ENCODE measurements at places on chromosomes 7 and 10.

GRCh38 chr7:159061674-159062212, 82.9 kb downstream of the VIPR2 start:
- no peak for DNase-seq

- no peak for DNase-seq
Observed at GRCh38 chr7:298375-298702, 8.4 kb downstream of the FOXL3 start.

- DNase-seq, result no peak
Observed at GRCh38 chr7:98125759-98126158, 19.1 kb downstream of the LMTK2 start.

- no peak for DNase-seq
Observed at GRCh38 chr10:121736315-121737130, 138.3 kb upstream of the FGFR2 start.

DNA sequence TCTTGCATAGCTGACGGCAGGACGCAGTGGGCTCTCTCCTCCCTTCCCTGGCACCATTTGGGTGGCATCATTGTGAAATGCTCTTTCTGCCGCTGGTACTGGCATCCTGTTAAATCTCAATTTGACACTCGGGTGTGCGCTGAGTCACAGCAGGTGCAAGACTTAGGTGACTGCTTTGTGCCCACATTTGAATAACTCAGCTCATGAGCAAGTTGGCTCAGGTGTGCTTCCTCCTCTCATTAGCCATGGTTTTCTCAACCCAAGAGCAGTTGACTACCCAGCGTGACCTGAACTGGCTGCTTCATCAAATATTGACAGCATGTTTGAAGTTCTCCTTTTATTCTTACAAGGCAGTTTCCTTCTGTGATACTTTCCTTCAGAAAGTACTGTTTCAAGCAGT, 24.6 kb upstream of the NFE2L3 start:
- DNase-seq, result no peak

DNA sequence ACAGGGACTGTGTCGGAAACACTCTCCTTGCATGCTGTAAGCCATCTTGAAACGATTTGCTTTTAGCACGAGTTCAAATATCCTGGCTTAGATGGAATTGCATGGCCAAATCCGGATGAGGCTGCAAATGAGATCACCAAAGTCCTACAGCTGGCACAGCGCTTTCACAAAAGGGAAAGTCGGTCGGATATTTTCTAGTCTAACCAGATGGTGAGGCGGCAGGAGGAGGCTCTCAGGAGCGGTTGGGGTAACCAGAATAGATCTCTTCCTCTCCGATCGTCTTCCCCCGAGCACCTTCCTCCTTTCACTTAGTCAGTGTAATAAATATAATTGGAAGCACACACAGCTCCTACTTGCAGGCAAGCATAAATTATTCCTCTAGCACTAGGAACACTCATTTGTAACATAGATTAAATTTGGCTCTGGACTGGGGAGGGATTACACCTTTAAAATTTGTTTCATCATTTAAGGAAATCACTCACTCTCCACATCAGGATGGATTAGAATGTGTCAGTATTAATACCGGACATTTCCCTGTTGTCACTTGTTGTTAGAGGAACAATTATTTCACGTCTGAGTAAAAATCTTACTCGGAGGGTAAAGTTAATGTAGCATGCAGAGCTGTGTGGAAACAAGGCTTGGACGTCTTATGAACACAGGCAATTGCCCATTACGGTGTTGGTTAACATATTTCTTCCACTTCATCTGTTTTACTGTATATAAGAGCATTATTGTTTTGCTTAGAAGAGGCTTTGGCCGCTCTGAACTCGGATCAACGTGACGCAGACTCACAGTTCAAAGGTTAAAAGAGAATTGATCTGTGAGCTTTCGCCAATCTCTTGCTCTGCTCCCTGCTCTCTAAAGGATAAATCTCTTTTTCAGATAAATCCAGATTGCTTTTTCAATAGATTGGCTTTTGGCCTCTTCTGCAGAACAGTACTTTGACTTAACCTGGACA, 857.9 kb downstream of the TYW1 start:
- no peak for DNase-seq

DNA sequence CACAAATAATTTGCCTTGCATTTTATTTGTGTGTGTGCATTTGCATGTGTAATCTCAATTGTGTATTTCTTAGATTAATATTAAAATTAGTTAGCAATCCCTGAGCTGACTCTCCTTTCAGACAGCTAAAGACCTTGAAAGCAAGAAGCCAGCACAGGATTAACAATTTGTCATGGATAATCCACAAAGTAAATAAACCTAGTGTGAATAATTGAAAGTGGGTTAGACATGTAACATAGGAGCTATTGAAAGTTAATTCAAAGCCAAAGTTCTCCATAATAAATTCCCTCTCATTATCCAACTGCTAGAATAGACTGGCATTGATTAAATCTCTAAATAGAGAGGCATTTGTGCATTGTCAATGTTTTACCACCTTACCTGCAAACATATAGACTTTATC, 326.1 kb downstream of the PLXDC2 start:
- no peak for DNase-seq

GRCh38 chr10:124341768-124342135, 77.0 kb downstream of the OAT start:
- no peak for DNase-seq

- DNase-seq, result no peak
Observed at GRCh38 chr10:43861966-43862751, 213.5 kb upstream of the ZNF32 start.

DNA sequence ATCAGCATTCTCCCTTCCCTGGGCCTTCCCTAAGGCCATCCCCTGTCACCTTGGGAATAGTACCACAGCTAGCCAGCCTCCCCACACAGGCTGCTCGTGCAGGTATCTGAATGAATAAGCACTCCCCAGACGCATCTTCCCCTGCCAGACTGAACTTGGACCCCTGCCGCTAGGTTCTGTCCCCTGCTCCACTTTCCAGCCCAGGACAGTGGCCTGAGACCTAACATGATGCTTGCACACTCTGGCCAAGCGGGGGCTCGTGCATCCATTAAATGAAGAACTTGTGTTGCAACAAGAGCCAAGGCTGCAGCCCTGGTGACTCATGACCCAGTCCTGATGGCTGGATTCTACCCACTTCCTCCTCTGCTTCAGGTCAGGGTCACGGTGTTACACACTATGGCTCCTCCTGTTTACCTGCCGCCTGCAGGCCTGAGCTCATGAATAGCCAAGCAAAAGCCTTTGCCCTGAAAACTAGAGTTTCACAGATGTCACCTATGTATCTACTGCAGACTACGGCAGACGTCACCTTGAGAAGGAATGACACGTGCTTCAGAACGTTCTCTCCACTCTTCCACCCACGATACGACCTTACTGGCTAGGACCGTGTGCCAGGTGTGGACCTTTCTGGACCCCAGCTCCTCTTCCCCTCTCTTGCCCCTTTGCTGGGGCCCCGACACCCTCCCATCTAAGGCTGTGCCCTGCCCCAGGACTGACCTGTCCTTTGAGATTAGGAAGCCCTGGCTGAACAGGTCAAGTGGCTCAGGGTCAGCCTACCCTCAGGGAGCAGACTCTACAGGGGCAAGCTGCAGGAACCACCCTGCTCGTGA, 6.5 kb downstream of the ASB13 start:
- no peak for DNase-seq

GRCh38 chr10:71939304-71939703, 24.9 kb upstream of the CHST3 start:
- no peak for DNase-seq

GRCh38 chr10:14691359-14691758, 83.3 kb downstream of the FAM107B start:
- DNase-seq, result no peak

DNA sequence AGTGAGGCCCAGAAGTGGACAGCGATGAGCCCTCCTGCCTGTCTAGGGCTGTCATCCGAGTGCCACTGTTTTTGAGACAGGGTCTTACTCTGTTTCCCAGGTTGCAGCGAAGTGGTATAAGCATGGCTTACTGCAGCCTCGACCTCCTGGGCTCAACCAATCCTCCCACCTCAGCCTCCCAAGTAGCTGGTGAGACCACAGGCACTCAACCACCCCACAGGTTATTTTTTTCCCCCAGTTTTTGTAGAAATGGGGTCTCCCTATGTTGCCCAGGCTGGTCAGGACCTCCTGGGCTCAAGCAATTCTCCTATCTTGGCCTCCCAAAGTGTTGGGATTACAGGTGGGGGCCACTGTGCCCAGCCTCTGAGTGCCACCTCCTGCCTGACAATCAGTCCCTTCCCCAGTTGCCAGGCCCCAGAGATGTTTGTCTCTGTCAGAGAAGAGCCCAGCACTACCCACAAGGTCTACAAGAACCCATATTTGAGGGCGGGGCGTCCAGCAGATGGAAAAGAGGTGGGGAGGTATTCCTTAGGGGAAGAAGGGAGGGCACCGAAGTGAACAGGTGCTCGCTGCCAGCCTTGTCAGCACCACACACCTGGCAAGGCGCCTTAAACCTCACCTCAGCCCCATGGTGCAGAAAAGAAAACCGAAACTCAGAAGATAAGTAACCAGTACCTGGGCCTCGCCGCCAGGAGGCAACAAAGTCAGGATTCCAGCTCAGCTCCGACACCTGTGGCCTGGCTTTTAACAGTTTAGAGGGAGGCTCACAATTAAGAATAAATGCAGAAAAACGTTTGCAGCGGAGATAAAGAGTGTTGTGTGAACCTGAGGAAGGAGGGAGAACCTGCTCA, 77.4 kb upstream of the ANLN start:
- no peak for DNase-seq

- DNase-seq, result no peak
Observed at GRCh38 chr7:4437916-4438315, 244.2 kb upstream of the FOXK1 start.

DNA sequence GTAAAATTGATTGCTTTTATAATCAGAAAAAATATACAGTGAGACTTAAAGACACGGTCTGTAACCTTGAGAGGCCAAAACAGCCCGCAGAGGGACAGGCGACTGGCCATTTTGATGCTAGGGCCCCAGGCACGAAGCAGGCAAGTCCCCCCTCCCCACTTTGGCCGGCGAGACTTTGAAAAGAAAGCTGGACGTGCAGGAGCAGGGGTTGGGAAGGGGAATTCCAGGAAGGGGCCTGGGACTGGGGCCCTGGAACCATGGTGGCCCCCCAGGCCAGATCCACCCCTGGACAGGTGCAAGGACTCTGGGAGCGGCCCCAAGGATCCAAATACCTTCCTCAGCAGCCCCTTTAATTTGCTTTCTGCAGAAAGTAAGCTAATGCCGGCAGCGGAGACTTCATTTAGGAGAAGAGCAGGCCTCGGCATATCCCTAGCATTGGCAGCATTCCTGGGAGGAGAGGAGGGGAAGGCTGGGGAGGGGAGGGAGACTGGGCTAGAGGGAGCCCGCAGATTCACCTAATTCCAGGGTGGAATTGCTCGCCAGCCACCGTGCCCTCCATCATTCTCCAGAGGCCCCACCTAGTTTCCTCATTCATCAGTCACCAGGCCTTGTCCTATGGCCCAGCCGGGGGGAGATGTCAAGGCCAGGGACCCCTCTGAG, 24.9 kb upstream of the TNRC18 start:
- no peak for DNase-seq

DNA sequence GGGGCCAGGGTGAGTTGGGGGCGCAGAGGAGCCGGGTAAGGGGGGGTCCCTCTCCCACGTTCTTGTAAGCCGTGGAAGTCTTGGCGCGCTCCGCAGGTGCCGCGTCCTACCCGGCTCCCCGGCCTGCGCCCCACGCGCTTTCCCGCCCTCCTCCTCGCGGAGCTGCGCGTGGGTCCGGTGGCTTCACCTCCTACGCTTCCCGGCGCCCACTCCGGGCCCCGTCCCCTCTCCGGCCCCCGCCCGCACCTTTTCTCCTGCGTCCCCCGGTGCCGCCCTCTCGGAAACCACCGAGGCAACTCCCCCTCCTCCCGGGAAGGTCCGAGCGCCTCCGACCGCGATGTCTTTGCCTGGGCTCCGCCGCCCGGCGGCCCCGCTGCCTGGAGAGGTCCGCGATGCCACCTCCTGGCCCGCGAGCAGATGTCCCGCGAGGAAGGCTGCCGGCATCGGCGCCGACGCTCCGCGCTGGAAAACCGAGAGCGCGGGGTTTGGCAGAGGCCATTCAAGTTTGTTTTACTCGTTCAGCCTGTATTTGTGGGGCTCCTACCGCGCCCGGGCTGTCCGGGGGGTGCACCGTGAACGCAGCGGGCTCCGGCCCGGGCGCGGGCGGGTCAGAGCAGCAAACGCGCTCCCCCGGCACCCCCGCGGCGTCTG, 2.4 kb upstream of the NKX6-2 start:
- DNase-seq, result no peak

DNA sequence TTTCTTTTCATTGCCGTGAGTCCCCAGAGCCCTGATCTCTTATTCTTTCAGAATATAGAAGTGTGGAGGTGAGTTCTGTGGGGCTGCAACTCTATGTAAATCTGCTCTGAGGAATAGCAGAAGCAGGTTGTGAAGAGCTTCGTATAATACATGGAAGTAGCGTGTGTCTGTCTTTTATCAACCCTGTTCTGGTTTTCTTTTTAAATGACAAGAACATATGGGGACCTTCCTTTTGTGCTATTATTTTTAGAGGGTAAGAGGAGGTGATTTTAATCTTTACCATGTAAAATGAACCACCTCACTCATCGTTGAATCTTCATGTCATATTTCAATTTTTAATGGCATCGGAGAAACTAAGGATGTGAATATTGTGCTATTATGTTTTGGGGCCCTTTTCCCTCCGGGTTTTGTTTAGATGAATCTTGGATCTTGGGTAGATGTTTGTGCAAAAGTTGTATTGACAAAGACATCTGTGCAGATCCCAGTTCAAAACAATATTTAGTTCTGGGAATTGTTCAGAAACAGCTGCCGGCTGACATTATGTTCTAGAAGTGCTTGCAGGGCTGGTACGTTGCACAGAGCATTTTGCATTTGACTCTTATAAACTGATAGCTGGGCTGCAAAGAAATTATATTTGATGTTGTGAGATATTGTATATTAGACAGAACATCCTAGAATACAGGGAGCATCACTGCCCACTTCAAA, 46.7 kb downstream of the PLXDC2 start:
- DNase-seq, result no peak

DNA sequence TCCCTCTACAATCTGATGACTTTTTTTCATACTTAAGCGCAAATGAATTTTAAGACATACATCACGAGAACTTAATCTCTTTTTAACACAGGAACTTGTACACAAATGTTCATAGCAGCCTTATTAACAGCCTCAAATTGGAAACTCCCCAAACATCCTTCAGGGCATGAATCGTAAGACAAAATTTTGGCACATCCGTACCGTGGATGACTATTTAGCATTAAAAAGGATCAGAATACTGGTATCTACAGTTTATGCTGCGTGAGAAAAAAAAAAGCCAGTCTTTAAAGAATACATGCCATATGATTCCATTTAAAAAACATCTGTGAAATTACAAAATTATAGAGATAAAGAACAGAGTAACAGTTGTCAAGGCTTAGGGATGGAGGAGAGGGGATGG, 46.8 kb downstream of the PDE1C start:
- no peak for DNase-seq

GRCh38 chr7:137329411-137329810, 14.1 kb downstream of the PTN start:
- DNase-seq, result no peak

- DNase-seq, result peak; percentile 63
Observed at GRCh38 chr7:135755351-135755753, 6.7 kb upstream of the FAM180A start.

- no peak for DNase-seq
Observed at GRCh38 chr7:45123913-45124710, 12.6 kb upstream of the TBRG4 start.

- DNase-seq, result no peak
Observed at GRCh38 chr10:108358912-108359311, 1194.4 kb upstream of the SORCS1 start.

Data from NCI-H1417 treated with DMSO at 0.1 percent for 48 hours (cell line).